Suppressor macrophage treated with lipopolysaccharide for 4 hours (primary cell): ENCODE measurements at places on chromosomes 6 and 20.
A peak's percentile ranks its signal among the peaks of the same experiment; 100 is the strongest.

- no peak for DNase-seq
These were observed 225.8 kb upstream of the QKI start for GRCh38 chr6:163188746-163189145.

GRCh38 chr6:44701038-44701636 lies 313.6 kb downstream of the CDC5L start:
- DNase-seq, result no peak

DNA sequence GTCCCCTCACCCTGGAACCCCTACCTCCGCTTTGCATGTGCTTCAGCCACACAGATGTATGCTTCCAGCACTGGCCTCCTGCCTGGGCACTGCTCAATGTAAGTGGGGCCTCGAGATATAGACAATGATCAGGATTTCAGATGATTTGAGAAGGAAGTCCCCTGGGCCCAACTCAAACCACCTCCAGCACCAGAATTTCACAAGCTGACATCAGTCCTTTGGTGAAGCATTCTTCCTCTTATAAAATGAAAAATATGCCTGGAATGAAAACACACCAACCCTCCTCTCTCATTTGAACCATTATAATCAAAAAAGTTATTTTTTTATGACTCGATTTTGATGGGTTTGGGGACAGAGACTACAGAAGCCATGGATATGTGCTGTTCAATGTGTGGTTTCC lies 48.5 kb downstream of the BTBD3 start:
- no peak for DNase-seq

DNA sequence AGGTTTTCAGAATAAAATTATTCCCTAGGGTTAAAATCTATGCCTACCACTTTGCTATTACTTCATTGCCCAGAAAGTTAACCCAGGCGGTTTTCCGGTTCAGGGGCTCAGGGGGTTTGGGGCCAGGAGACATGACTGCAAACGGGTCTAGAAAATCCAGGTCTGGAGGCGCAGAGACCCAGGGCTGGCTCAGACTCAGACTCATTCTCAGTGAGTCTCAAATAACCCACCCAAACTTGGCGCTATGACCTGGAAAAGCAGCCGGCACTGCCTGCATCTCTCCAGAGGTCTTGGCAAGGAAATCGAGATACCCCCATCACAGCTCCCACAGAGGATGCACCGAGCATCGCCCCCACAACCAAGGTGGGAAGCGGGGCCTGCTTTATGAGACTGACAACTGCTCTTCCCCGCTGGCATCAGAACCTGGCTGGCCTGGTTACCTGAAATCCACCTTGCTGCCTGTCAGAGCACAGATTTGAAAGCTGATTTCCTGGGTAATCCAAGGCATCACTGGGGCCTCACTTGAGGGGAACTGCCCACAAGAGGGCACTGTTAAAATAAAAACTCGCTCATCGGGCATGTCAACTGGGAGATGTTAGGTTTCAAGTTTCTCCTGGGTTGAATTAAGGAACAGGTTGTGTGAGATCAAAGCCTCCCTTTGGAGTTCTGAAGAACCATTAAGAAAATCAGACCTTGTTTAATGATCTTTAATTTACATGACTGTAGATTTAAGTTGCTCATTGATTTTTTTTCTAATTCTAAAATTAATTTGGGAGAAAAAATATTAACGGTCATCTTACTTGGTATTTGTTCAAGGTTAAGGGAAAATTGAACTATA lies 55.1 kb downstream of the KIF16B start:
- DNase-seq, result peak; percentile 56

- DNase-seq, result peak; percentile 25
These were observed 63.0 kb upstream of the RIN2 start for GRCh38 chr20:19695081-19695480.

GRCh38 chr20:49704932-49705336 lies 8.7 kb downstream of the B4GALT5 start:
- no peak for DNase-seq

DNA sequence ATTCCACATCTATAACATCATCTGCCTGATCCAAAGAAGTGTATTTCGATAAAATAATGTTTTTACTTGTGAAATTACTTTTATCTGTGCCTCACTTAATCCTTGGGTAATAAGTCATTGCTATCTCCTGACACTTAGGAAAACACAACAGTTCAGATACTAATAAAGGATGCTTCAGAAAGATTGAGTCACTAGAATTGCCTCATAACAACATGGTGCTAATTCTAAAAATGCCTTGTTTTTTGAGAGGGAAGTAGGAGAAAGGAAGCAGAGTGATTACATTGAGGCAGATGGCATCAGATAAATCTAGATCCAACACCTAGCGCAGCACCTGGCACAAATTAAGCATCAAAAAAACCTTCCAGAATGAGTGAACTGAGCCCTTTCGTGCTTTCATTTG lies 69.0 kb downstream of the NCOA7 start:
- peak; percentile 57 for DNase-seq

DNA sequence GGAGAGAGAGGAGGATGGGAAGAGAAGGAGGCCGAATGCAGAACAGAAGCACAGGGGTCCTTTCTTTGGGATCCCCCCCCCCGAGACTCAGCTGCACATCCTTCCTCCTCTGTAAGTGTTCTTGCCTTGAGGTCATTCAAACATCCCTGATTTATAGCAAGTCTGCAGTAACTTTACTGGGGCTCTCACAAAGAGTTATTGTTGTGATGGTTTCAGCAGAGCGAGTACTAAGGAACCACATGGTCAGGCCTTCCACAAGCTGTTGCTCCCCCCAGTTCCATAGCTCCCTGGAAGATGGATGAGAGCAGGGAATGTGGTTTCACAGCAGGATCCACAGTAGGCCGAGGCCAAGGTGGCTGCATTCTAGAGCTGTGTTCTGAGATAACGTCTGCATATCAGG lies 351.4 kb upstream of the CDH4 start:
- no peak for DNase-seq

GRCh38 chr6:124551711-124552233 lies 410.5 kb upstream of the RNF217 start:
- DNase-seq, result no peak

- no peak for DNase-seq
These were observed 1453.8 kb upstream of the EYS start for GRCh38 chr6:67160820-67161219.

DNA sequence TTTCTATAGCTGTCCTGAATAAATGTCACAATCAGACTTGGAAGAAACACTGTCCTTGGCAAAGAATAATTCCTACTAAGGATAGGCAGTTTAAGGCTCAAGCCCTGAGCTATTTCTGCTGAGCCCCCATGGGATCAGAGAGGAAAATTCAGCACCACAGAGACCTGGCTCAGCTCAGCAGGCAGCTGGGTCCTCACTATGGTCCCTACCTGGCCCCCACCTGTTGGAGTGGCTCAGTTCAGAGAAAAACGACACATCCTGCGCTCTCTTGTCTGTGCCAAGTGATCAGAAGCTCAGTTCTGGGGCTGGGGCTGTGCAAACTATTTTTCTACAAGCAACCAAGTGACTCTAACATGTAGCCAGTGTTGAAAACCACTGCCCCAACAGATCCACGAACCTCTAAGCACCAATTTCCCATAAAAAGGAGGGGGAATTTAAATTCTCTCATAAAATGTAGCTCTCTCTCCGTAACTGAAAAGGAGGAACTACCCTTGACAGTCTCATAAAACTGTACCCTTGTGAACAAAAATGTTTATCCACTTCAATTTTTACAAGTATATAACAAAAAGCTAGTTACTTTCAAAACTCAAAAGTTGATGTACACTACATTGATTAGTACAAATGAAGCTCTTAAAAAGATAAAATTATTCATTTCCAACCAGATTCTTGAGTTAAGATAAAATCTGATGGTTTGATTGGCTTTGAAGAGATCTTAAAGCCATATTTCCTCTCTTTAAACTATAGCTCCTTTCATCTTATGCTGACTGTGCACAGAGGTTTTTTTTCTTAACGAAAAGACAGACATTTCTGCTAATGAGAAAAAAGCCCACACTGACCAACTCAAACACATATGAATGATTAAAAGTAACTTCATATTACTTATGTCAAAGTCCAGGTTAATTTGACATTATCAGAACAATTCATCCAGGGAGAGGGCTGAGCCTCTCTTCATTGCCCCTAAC lies 52.0 kb downstream of the KIF13A start:
- DNase-seq, result no peak

GRCh38 chr20:50569864-50570836 lies 60.0 kb downstream of the PTPN1 start:
- peak; percentile 60 for DNase-seq

DNA sequence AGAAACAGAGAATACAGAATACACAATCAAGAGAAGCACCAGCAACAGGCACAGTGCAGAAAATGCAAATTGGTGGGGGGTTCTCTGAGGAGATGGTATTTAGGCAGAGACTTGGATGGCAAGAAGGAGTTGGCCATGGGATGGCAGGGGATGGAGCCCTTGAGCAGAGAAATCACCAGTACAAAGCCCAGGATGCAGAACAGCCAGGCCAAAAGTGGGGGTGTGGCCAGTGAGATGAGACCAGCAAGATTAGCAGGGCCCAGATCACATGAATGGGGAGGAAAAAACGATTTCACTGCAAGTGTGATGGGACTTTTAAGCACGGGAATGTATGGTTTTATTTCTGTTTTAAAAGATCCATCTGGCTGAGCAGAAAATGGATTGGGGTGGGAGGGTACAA lies 63.4 kb downstream of the TRAM2 start:
- DNase-seq, result no peak

GRCh38 chr20:50957276-50957675 lies 1.1 kb downstream of the DPM1 start:
- DNase-seq, result peak; percentile 17

- peak; percentile 43 for DNase-seq
These were observed 22.1 kb upstream of the CD83 start for GRCh38 chr6:14095437-14095836.

GRCh38 chr6:83310046-83310445 lies 116.9 kb downstream of the RWDD2A start:
- DNase-seq, result no peak

DNA sequence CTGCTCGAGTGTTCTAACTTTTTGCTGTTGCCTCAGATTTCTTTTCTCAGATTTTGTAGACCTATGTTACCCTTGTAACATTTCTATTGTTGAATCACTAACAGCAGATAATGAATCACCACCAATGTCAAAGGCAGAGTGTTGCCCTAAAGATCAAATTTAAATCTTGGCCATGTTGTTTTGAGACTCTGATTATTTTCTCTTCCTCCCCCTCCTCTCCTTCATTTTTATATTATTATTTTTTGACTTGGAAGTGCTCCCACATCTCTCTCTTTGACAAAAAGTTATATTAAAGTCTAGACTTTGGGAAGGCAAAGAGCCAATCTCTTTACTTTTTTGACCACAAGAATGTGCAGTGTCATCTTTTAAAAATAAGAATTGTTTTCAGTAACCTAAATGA lies 422.7 kb downstream of the NKAIN2 start:
- DNase-seq, result no peak

DNA sequence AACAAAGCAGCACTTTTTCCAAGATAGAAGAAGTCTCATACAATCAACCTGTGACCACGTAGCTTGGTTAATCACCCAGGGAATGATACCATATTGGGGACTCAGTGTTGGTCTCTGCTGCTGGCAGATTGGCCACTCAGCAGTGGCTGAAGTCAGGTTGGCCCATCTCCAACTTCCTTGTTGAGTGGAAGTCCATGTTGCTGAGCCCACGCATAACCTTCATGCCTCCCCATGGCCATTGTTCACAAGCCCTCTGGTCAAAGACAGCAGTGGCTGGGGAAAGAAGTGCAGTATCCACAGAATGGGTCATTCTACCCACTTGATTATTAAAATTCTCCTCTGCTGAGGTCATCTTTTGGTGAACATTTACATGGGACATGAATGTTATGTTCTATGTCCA lies 38.5 kb downstream of the PKIB start:
- peak; percentile 3 for DNase-seq

DNA sequence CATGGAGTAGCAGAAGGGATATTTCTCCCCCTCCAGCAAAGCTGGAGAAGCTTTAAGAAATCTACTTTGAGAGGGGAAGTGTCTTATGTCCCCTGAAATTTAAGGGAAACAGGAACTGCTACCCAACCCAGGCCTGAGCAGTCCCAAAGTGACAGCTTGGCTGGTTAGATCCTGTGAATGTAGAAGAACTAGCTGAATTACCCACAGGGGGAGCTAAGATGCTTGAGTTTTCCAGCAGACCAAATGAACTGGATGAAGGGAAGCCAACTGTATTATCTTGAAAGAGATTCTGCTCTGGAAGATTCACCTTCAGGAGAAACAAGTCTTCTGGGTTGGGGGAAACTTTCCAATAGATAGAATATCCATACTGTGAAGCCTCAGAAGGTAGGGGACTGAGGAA lies 303.3 kb upstream of the MMS22L start:
- DNase-seq, result no peak

DNA sequence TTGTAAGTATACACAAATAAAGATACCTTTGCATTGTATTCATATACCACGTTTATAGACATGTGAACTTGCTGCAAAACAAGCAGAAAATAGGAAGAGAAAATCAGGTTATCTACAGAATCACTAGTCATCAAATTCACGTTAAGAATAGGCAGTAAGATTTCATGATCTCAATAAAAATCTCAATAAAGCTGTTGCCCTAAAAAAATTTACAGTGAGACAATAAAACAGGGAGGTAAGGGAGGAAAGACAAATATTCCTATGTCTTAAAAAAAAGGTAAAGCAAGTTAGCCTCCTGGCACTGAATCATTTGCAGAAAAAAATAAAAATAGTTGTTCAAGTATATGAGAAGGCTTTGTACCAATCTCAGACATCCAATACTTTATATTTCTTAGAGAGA lies 44.1 kb downstream of the GPX5 start:
- DNase-seq, result no peak
